ENCODE measurements at places on chromosomes 6 and 20. TPM values are rescaled to one million over a fixed set of nuclear protein-coding genes. Genes with fewer than 3 reads are reported as not detected.
A peak's percentile ranks its signal among the peaks of the same experiment; 100 is the strongest.

DNA sequence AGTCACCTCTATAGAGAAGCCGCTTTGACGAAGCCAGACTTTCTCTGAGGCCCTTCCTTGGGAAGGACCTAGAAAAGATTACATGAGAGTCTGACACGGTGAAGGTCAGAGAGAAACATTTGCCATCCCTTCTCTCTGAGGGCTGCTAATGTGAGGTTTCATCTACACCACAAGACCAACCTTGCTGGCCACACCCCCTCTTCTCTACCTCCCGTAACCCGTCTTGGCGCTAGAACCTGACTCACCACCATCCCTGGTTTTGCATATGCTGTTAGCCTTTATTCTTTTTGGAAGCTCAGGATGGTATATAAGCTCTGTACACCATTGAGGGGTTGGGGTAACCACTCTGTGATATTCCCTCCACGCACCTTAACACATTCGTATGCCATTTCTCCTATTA, 63.6 kb downstream of the FOXF2 start:
- DNase-seq, result no peak

DNA sequence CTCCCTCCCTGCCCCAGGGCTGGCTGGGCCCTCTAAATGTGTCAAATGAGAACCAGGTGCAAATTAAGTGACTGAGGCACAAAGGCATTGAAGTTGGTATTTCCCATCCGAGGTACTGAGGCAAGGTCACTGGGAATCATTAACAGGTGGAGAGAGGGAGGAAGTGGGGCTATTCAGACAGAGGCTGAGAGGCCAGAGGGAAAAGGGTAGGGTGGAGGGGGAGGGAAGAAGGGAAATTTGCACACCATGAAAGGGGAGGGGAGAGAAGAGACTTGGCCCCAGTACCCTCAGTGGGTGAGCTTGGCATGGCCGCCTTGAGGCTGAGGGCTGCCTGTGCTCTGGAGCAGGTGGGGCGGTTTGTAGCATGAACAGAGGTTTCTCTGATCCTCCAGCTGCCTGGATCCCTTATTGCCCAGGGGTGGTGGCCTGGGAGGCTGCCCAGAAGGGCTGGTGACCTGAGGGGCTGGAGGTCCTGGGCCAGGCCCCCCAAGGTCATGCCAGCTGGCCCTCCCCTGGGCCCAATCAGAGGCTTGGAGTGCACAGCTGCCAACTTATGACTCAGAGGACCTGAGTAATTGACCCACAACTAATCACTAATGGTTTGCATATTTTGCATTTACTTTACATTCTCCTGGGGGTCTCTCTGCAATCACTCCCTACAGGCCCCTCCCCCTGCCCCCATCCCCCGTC, 40.3 kb upstream of the ZFAND3 start:
- no peak for DNase-seq

DNA sequence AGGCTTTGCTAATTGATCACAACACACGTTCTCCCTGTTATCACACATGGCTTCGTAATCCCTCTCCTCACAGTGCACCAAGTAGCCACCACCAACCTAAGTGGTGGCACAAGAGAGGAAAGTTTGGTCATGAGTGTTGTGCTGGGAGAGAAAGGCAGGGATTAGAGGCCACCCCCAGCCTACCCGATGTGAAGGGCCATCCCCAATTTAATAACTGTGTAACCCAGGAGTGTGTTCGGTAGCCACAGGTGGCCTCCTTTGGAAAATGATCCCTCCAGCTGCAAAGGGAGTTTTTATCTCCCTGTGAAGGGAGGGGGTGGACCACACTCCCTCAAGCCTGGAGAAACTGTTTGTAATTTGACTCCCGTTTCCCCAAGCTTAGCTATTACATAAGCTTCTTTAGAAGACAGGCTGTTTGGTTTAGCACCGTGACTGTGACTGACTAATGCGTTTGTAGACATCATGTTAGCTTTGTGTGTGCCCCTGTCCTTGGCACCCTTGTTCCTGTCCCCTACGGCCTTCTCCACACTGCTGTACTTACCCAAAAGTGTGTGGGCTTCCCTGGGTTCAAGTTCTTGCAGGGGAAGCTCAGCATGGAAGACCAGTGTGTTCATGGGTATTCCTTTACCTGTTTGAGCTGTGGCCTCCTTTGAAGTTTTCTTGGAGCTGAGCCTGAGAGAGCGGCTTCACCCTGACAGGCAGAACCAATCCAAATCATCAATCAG, 20.6 kb downstream of the PPP1R16B start:
- DNase-seq, result peak; percentile 39

DNA sequence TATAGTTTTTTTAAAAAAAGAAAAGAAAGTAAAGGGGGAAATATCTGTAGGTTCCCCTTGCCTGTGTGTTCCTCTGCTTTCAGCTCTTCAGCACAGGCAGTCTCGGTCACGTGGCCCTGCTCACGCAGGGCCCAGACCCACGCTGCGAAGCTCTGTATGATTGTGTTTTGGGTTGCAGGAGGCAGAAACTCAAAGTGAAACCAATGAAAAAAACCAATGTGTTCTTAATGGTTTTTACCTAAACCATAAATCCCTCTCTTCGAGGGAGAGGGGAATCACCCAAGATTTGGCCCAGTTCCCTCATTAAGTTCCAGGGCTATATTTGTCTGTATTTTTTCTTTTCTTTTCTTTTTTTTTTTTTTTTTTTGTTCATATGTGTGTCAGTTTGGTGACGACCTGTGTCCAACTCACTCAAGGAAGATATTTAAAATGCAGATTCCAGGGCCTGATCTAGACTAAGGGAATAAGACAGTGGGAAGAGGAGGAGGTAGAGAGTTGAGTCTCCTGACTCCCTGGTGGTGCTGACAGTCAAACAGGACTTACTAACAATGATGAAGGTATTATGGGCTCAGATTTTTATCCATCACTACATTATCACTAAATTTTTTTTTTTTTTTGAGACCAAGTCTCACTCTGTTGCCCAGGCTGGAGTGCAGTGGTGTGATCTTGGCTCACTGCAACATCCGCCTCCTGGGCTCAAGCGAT, 33.8 kb upstream of the RREB1 start:
- no peak for DNase-seq

- DNase-seq, result no peak
Measured at GRCh38 chr6:40290816-40291215, 296.3 kb downstream of the LRFN2 start.

- DNase-seq, result no peak
Measured at GRCh38 chr6:168240160-168240559, 79.4 kb downstream of the DACT2 start.

GRCh38 chr6:155152211-155153076, 111.4 kb upstream of the CLDN20 start:
- DNase-seq, result no peak

- DNase-seq, result peak; percentile 17
Measured at GRCh38 chr20:7392542-7393206, 547.6 kb downstream of the HAO1 start.

GRCh38 chr6:28060405-28060804, 20.0 kb upstream of the ZNF165 start:
- DNase-seq, result no peak

GRCh38 chr20:23132930-23133559, 46.9 kb upstream of the CD93 start:
- DNase-seq, result no peak

- DNase-seq, result no peak
Measured at GRCh38 chr6:28803337-28803709, 120.5 kb downstream of the TRIM27 start.

DNA sequence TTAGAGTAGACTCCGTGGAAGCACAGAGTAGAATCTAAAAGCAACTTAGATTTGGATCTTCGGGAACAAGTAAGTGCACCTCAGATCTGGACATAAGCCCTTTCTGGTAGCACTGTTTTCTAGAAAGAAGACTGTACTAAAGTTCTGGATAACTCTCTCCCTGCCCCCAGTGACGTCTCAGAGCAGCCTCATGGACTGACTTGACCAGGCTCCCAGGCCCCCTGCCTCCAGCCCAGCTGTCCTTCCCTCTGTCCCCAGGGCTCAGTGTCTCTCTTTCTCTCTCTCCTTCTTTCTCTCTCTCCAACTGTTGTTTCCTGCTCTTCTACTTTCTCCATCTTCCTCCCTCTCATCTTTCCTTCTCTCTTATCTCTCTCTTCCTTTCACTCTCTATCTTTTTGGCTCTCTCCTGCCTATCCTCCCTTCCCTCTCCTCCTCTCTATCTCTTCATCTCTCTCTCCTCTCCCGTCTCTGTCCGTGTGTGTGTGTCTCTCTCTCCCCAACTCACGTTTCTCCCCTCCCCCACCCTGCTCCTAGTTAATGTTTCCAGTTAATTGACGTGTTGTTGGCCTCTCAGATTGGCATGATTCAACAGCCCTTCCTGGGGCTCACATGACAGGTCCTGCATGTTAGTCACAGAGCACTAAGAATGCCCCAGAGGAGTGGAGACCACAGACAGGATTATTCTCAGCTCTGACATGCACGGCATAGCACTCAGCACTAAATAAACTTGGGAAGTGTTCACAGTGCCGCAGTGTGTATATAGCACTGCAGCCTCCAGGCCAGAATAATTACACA, 180.4 kb upstream of the FOXQ1 start:
- peak; percentile 74 for DNase-seq

DNA sequence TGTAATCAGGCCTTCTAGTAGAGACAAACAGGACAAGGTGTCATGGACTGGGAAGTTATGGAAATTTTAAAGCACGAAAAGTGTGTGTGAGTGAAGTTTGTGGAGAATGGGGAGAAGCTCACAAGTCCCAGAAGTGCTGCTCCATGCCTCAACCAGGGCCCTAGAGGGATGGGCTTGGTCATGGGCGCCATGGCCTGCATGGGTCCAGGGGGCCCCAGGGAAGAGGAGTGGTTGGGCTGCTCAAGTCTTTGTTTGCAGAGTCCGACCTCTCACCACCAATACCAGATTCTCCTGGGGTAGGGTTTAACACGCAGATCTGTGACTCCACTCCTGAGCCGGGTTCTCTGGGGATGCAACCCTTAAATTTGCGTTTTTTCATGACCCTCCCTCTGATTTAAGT, 88.4 kb downstream of the FAM120B start:
- DNase-seq, result no peak

DNA sequence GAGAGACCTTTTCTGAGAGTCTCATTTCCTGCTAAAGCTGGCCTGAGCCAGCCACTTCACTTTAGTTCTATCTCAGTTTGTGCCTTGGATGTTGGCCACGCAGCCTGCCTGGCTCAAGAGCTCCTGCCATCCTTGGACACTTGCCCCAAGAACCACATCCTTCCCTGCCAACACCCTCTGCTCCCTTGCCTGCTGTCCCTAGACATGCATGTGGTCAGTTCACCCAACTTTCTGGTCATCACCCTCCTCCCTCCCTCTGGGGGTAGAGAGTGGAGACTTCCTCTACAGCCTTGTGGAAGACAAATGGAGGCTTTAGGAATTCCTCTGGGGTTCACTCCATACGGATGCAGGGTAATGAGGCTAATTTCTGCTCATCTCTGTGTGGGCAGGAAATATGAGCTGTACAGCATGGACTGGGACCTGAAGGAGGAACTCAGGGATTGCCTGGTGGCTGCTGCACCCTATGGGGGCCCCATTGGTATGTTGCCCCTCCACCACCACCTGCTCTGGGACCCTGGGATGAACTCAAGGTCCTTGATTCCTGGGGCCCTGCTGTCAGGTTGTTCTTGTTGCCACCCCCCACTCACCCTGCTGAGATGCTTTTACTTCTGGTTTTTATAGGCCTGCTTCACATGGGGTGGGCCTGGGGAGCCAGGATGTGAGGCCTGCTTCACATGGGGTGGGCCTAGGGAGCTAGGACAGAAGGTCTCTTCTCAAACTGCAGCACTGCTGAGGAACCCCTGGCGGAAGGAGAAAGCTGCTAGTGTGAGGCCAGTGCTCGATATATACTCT, 13.8 kb upstream of the PTPRA start:
- peak; percentile 78 for DNase-seq

Gene SNX9
- 14.6 TPM for total RNA-seq

Gene SPEF1
- total RNA-seq, result 0.46 TPM

Gene HCRTR2
- total RNA-seq, result not detected

Gene PARD6B
- 0.06 TPM for total RNA-seq

Gene RPS18
- 2,414 TPM for total RNA-seq

Gene BHLHE23
- not detected for total RNA-seq

Gene GMPR
- total RNA-seq, result 4.9 TPM

Gene IMPG1
- not detected for total RNA-seq

Gene EEF1A2
- total RNA-seq, result 0.32 TPM

All from LHCN-M2 (cell line).